ENCODE measurements at places on chromosomes 7 and 10.
A peak's percentile ranks its signal among the peaks of the same experiment; 100 is the strongest.

GRCh38 chr7:139635526-139636302 lies 112.2 kb downstream of the CLEC2L start:
- DNase-seq: peak; percentile 38

DNA sequence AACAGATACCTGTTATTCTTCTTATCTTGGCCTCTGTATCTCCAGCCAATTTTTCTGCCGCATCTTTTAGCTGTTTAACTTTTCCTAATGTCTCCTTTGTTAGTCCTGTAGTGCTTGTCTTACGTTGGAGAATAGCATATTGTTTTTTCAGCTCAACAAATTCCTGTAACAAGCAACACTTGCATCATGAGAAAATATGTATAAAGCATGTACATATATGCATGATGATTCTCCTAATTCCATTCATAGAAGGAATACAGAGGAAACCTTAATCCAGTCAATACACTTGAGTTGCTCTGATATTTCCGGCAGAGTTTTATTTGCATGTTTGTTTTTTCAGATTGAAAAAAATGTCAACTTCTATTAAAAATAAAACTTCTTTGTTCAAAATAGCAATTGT lies 26.1 kb upstream of the LAMB1 start:
- no peak for DNase-seq

- no peak for DNase-seq
These were observed 4.8 kb downstream of the STRIP2 start for GRCh38 chr7:129438839-129439651.

GRCh38 chr7:154332811-154333580 lies 280.8 kb downstream of the DPP6 start:
- DNase-seq: no peak

DNA sequence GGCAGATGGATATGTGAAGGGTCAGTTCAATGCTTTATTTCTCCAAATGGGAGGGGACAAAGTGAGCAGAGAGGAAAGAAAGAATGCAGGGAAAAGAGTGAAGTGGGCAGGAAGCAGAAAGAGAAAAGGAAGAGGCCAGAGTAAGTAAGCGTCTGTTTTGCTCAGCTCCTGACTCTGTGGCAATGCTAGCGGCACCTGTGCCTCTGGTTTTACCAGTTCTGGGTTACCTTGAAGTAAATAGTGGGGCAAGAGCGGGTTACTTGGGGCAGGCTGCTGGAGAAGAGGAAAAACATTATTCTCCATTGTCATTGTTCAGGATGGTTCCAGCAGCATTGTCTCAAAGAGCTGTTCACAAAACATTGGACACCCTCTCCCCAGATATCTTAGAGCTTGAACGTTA lies 1.9 kb downstream of the TAS2R40 start:
- DNase-seq: no peak

- no peak for DNase-seq
These were observed 29.1 kb upstream of the MACC1 start for GRCh38 chr7:20246236-20246635.

Measured in stimulated activated CD8-positive, alpha-beta memory T cell treated with anti-CD3 and anti-CD28 coated beads, Interleukin-12 subunit alpha, Interleukin-12 subunit beta, amount 100 ng/mL, for 4 hours (primary cell).